Stimulated activated CD8-positive, alpha-beta memory T cell treated with anti-CD3 and anti-CD28 coated beads, Interleukin-4, amount 100 ng/mL, for 1 hour (primary cell): ENCODE measurements at places on chromosomes 16 and 17.

DNA sequence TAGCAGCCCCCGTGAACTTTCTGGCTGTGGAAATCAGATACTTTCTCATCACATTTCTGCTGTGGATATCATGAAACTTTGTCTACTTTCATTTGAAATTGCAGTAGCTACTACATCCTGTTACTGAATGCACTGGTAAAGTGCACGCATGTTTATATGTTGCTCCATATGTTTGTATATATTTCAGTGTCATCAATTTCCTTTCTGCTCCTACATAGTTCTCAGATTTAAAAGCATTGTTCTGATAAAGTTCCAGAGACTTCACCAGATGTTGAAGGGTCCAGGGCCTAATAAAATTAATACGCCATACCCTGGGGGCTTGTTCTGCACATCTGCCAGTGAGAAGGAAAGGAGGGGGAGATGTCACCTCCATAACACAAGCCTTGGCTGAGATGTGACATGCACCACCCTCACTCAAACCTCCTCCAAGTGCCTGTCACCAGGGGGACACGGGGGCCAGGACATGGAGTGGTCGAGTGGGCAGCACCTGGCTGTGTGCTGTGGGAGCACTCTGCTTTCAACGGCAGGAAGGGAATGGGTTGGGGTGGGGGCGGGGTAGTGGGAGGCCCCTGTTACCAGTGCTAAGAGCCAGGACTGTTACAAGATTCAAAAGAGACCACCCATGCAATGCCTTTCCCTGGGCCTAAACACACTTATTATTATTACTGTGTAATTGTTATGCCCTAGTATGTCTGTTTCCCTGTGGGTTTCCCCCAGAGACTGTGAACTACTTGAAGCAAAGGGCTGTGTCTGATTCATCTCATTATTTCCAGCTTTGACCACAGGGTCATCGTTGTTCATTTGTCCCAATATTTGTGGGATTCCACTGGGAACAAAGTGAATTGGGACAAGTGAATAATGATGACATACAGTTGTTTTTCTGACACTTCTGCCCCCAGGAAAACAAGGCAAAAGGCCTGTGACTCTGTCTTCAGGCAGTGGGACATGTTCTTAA lies 193.4 kb downstream of the FOXL1 start:
- DNase-seq, result no peak

- DNase-seq, result no peak
These were observed 10.2 kb downstream of the PIK3R5 start for GRCh38 chr17:8955021-8955959.

DNA sequence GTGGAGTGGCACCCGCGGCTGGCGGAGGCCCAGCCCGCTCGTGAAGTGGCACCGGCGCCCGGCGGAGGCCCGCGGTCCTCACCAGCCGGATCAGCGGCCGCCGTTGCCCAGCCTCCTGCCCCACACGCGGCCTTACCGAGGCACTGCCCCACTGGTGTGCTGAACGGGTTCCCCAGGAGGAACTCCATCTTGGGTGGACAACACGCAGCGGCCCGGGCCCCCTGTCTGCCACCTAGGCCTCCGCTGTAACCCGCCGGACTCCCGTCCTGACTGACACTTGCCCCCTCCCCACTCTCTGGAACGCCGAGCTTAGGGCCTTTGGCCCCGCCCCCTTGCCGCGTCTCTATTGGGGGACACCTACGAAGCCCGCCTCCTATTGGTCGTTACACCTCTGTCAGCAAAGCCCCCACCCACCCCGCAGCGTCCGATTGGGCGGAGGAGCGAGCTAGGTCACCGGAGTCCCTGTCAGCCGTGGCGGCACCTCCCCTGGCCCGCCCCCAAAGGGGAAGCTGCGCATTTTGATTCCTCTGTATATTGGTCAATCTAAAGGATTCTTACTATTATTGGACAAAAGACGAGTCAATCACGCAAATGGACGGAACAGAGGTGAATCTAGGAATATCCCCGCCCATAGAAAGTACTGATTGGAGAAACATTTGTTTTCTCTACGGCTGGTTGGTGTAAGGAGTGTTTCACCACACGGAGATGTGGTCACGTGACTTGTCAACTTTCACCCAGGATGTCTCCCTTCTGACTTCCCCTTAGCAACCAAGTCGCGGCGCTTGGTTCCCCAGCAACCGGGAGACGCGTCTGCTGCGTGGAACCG lies at the start of the genes DRC3 and TOM1L2:
TSS of gene DRC3 (plus strand) at position 737 of the 826 bp plus-strand sequence. CDS start 4,737 bp downstream, outside the sequence.
TSS of gene TOM1L2 (minus strand) at position 275 of the 826 bp plus-strand sequence. CDS start at position 188, 87 bp downstream.
- DNase-seq, result peak; percentile 98

- DNase-seq, result no peak
These were observed 5.6 kb downstream of the NOG start for GRCh38 chr17:56599088-56599487.

GRCh38 chr17:70492368-70492767 lies 323.0 kb downstream of the KCNJ2 start:
- no peak for DNase-seq

DNA sequence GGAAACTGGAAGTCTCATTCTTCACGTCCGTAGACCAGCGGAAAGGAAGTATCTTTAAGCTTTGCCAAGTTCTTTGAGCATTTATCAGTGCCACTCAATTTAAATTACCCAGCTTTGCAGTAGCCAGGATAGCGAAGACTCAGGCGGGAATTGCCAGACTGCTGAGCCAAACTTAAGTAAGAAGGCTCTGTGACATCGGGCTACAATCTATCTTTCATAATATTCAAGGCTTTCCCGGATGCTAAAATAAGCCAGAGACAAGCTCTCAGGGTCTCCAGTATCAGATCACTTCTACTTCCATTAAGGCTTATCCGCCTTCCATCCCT lies 436 bp upstream of the BRIP1 start:
- DNase-seq, result no peak

DNA sequence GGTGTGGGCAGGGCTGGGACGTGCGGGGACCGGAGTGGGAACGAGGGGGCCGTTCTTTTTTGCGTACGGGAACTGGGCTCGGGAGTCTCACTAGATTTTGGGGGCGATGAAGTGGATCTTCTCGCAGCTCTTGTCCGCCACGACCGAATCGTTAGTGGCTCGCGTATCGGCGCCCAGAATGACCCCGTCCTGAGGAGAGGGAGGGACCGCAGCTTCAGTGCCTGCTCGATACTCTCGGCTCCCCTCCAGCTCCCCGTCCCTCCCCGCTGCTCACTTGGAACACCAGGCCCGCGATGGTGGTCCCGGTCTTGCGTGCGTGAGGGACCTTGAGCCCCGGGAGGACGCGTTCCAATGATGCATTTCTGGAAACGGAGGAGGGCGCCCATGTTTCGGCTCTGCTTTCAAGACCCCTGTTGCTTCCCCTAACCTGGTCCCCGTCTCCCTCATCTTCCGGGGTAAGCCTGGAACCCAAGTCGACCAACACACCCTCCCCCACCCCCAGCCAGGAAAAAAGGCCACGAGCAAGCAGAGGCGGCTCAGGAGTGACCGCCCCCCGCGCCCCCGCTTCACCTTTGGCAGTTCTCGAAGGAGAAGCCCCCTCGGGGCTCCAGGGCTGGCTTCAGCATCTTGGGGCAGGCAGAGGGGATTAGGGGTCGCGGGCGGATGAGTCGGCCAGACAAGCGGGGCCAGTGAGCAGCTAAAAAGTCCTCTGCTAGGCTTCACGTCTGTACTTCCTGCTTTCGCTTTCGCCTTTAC lies at the start of gene PSMB10:
TSS of gene PSMB10 (minus strand) at position 727 of the 756 bp plus-strand sequence. CDS start at position 626, 101 bp downstream.
- peak; percentile 38 for DNase-seq

- DNase-seq, result no peak
These were observed 599.2 kb downstream of the MAF start for GRCh38 chr16:79001156-79001967.

GRCh38 chr17:74957935-74958740 lies 14.4 kb downstream of the HID1 start:
- peak; percentile 60 for DNase-seq

DNA sequence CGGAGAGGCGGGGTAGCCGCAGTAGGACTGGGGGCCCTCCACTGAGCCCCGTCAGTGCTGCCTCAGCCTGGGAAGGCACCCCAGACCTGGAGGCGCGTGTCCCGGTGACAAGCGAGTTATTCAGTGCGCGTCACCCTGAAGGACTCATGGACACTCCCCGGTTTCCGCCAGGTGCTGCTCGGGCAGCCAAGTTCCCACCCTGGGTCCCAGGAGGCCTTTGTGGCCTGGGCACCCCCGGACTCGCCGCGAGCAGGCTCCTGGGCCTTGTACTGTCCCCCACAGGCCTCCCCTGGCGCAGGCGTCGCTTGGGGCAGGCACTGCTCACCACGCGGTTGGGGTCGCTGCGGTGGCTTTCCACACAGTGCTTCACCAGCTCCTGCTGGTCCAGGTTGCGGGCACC lies 7.6 kb downstream of the RNF166 start:
- DNase-seq, result no peak

DNA sequence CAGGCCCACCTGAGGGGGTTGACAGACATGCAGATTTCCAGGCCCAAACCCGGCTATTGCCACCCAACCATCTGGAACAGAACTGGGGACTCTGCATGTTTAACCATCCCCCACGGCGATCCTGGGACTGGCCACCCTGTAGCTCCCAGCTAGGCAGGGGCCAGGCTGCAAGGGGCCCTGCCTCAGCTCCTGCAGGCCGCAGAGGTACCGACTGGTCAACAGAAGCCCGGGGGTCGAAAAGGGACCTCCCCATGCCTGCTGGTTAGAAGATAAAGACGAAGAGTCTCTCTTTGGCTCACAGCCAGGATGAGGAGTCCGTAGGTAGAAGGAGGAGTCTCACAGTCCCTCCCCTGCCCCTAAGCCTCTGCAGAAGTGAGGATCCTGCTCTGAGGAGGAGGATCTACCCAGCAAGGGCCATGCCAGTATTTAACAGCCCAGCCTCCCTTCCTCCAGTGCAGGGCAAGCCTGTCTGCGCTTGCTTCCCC lies 223.4 kb upstream of the TNRC6C start:
- DNase-seq, result no peak
